Right atrium auricular region (tissue), 2 donors: ENCODE measurements at places on chromosomes 5 and 9. TPM values are rescaled to one million over a fixed set of nuclear protein-coding genes. Genes with fewer than 3 reads are reported as not detected.

GRCh38 chr9:10869687-10870086 lies 256.9 kb upstream of the PTPRD start:
- no peak for DNase-seq

ORM2 gene
- not detected for total RNA-seq

TLX3 gene
- not detected for total RNA-seq

EFNA5 gene
- 19.2 TPM for total RNA-seq

DNA sequence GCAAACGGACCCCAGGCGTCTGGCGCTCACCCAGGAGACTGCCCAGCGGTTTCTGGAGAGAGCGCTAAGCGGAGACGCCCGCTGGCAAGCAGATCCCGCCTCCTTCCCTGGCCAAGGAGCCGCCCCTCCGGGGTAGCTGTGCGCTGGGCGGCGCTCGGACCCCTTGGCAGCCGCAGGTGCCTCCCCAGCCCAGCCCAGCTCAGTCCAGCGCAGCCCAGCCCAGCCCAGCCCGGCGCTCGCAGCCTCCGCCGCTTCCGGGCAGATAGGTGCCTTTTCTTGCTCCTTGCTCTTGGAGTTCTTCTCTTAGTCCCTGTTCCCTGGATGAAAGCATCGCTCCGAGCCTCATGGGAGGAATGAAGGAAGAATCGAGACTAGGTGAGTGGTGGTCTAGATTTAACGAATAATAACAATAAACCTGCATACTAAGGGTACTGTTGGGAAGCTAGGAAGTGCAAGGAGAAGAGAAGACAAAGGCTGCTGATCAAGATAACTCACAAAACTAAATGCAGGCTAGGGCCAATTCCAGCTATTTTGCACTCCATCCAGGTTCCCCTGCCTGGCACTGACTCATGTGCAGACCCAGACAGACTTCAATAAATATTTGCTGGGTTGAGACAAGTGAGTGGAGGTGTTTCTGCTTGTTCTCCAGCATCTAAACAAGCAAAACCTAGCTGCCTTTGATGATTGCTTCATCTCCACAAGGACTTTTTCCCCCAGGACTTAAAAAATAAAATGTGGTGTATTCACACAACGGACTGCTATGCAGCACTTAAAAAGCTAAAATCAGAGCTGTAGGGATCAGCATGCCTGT lies at the start of gene STK32A:
Gene STK32A (plus strand): TSS at position 202 of the 811 bp plus-strand sequence. CDS start 4,609 bp downstream, outside the sequence.
- no peak for DNase-seq

GDF9 gene
- total RNA-seq = 0.20 TPM

BARX1 gene
- not detected for total RNA-seq
